ENCODE measurements at places on chromosomes 13 and 19.
A peak's percentile ranks its signal among the peaks of the same experiment; 100 is the strongest.

DNA sequence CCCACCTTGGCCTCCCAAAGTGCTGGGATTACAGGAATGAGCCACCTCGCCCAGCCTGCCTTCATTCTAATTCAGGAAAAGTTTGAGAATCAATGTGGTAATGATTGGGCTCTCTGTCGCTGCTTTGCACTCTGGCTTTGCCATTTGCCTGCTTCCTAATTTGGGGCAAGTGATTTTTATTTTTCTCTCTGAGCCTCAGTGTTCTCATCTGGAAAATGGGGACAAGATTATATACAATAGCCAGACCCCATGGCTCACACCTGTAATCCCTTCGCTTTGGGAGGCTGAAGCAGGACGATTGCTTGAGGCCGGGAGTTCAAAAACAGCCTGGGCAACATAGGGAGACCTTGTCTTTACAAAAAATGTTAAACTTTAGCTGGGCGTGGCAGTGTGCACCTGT, 3.8 kb downstream of the RYR1 start:
- no peak for DNase-seq

DNA sequence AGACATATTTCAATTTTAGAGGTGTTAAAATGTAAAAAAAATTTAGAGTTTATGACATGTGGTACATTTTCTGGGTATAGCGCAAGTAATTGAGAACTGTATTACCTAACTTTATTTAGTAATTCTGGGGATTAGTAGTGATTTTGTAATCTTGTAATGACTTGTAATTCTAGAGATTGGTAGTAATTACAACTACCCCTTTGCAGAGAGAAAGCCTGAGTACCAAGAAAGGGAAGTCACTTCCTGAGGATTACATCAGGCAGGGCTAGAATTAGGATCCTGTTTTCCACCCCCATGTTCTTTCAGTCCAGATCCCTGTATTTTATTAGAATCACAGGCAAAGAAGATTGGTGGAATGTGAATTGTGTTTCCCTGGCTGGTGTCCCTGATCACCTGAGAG, 274.9 kb downstream of the KCNRG start:
- no peak for DNase-seq

DNA sequence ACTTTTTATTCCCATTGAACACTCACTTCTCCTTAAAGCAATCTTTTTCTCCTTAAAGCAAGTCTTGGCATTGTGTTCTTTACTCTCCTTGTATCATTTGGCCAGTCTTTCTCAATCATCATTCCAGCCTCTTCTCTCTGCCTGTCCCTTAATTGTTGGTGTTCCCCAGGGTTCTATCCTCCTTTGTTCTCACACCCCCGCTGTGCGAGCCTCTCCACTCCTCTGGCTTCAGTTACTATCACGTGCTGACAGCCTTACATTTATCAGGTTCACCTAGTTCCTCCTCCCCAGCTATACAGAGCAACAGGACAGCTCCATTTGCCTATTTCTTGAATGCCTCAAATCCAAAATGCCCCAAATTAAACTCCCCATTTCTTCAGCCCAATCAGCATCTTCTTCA, 24.6 kb downstream of the CYSLTR2 start:
- no peak for DNase-seq

- peak; percentile 8 for DNase-seq
These were observed 9.1 kb upstream of the POP4 start for GRCh38 chr19:29596885-29597525.

GRCh38 chr13:27966641-27967202, 2.4 kb downstream of the CDX2 start:
- no peak for DNase-seq

- no peak for DNase-seq
These were observed 111.3 kb downstream of the ZNF486 start for GRCh38 chr19:20278342-20278741.

DNA sequence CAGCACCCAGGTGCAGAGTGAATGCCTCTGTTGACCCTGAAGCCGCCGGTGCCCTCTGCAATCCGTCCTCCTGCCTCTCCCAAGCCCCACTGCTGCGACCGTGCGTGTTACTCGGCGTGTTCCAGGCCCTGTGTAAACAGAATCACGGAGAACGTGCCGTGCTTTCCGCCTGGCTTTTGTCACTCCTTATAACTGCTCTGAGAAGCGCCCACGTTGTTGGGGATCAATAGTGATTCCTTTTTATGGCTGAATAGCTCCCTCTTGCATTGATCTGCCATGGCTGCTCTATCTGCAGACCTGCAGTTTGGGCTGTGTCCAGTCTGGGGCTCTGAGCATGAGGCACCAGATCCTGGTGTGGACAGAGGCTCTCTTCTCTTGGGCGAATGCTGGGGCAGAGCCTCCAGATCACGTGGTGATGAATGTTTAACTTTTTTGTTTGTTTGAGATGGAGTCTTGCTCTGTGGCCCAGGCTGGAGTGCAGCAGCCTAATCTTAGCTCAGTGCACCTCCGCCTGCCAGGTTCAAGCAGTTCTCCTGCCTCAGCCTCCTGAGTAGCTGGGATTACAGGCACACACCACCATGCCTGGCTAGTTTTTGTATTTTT, 15.8 kb downstream of the ADPRHL1 start:
- DNase-seq, result no peak

Data from AG04450 (cell line).